Stimulated activated CD4-positive, alpha-beta T cell treated with anti-CD3 and anti-CD28 coated beads, Interleukin-1b, Interleukin-23, amount 100 ng/mL, for 48 hours (primary cell): ENCODE measurements at places on chromosomes 11 and 22.
A peak's percentile ranks its signal among the peaks of the same experiment; 100 is the strongest.

GRCh38 chr11:85626496-85626895 is 648 bp downstream of the DLG2 start:
- DNase-seq: peak; percentile 12

DNA sequence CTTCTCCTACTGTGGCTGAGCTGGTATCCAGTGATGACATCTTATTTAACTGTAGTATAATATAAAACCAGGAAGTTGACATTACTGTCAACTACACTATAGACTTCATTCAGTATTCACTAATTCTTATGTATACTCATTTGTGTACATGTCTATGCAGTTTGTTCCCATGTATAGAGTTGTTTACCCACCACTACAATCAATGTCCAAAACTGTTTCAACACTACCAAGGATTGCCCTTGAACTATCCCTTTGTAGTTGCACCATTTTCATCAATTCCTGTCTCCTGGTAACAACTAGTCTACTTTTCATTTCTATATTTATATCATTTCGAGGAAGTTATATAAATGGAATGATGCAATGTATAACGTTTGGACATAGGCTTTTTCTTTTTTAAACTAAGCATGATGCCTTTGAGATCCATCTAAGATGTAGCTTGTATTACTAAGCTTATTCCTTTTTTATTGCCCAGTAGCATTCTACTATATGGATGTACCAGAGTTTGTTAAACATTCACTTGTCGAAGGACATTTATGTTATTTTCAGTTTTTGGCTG is 39.2 kb downstream of the TMEM135 start:
- no peak for DNase-seq

DNA sequence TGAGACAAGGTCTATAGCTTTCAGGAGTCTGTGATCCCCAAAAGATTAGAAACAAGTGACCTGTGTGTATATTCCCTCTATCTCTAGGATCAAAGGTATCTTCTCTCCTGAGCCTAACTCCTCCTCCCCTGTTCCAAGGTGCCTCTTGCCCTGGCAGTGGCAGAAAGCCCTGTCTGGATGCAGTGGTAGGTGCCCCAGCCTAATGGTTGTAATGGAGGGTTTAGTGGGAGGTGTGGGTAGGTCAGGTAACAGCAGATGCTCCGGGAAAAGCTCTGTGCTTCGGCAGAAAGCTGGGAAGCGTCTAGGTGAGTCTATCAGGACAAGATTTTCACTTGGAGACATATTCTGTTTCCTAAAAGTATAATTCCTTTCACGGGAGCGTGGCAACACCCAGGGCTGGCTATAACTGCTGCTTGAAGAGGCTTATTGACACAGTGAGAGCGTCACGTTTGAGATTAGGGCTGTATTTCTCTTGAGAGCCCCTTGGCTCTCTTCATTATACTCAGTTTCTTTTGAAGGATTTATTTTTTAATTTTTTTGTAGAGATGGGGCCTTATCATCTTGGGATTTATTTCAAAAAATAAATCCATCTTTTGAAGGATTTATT is 49.5 kb downstream of the PRR5L start:
- DNase-seq: no peak

DNA sequence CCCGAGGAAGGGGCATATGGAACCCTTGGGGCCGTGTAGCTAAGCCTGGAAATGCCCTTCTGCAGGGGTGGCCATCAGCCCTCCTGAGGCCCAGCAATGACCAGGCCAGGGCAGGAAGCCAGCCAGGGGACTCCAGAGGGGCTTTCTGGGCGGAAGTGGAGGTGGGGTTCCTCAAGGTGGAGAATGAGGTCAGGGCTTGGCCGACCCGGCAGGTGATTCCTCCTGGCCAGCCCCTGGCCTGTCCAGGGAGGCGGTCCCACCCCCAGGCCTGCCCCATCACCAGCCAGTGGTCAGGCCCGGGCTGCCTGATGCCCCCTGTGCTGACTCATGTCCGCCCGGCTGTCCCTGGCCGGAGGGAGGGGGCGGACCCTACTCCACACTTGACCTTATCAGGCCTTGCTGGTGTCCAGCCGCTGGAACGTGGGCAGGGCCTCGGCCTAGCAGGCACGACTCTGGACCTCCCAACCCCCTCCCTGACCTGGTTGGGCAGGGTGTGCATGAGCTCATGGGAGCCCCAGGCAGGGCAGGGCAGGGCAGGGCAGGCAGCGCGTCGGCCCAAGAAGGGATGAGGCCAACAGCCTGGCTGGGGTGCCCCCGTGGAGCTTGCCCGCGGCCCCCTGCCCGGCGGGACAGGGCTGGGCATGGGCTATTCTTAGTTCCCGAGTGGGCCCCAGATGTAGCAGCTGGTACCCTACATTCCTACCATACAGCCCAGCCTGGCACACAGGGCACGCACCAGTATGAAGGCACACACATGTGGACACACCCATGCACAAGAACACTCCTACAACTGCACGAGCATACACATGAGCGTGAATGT is 35.9 kb downstream of the RPL3 start:
- no peak for DNase-seq

DNA sequence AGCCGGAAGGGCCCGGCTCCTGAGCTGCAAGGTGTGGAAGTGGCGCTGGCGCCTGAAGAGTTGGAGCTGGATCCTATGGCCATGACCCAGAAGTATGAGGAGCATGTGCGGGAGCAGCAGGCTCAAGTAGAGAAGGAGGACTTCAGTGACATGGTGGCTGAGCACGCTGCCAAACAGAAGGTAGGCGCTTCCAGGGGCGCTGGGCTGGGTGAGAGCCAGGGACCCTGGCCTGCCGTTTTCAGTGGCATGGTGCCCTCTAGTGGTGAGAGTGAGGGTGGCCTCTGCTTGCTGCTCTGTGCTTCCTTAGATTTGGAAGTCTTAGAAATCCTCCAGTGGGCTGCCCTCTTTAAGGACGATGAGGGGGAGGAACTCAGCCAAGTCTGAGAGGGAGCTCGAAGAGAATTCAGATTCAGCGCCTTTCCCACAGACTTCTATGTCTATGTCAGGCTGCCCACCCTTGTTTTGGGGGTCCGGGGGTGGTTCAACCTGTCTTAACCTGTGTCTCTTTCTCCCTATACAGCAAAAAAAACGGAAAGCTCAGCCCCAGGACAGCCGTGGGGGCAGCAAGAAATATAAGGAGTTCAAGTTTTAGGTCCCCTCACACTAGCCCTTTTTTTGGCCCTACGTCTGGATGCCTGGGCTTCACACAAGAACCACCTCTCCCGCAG is 1.8 kb upstream of the PACS1 start:
- DNase-seq: peak; percentile 72

GRCh38 chr11:82462608-82463242 is 270.9 kb downstream of the FAM181B start:
- DNase-seq: no peak

DNA sequence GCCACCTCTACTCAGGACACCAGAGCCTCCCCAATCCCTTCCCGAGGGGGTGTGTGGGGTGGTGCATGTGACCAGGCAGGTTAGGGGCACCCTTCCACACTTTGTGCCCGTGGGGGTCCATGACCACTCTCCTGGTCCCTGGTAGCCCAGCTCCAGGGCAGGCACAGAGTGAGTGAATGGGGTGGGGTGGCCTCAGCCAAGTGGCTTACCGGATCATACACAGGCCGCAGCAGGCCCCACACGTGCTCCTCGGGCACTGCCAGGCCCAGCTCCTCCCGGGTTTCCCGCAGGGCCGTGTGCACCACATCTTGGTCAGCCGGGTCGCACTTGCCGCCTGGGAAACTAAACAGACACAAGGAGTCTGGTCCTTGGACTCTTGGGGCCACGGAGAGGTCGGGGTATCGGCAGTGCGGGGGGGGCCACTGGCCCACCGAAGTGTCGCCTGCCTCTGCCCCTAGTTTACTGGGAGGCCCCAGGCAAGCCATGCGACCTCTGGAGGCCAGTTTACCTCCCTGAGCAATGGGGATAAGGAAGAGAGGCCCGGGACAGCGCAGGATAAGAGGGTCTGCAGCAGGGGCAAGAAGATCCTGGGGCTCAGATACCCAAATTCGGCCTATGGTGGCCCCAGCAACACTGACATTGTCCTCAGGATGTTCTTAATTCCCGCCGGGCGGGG is 889 bp downstream of the NUDT8 start:
- no peak for DNase-seq

GRCh38 chr11:76469141-76469540 is 24.3 kb downstream of the EMSY start:
- DNase-seq: no peak

- no peak for DNase-seq
Measured at GRCh38 chr22:40855979-40856512, 393 bp downstream of the ST13 start.

DNA sequence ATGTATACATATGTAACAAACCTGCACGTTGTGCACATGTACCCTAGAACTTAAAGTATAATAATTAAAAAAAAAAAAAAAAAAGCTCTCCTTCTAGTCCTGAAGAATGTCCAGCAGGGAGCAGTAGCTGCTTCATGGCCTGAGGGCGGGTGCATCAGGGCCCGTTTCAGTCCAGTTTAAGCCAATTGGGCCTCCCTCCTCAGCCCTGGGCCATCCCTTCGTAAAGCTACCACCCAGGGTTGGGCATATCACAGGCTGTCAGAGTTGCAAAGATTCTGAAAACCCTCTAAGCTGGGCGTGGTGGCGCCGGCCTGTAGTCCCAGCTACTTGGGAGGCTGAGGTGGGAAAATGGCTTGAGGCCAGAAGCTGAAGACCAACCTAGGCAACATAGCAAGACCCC is 5.4 kb downstream of the TMPRSS13 start:
- no peak for DNase-seq

GRCh38 chr22:31922534-31922933 is 21.8 kb upstream of the YWHAH start:
- no peak for DNase-seq

GRCh38 chr22:39800790-39801520 is 92.6 kb downstream of the ENTHD1 start:
- no peak for DNase-seq

GRCh38 chr11:120332822-120333716 is 3.1 kb upstream of the ARHGEF12 start:
- DNase-seq: no peak

GRCh38 chr11:47149782-47150181 is 26.9 kb downstream of the ARFGAP2 start:
- no peak for DNase-seq

- peak; percentile 46 for DNase-seq
Measured at GRCh38 chr22:37904572-37905533, 1.2 kb upstream of the MICALL1 start.

DNA sequence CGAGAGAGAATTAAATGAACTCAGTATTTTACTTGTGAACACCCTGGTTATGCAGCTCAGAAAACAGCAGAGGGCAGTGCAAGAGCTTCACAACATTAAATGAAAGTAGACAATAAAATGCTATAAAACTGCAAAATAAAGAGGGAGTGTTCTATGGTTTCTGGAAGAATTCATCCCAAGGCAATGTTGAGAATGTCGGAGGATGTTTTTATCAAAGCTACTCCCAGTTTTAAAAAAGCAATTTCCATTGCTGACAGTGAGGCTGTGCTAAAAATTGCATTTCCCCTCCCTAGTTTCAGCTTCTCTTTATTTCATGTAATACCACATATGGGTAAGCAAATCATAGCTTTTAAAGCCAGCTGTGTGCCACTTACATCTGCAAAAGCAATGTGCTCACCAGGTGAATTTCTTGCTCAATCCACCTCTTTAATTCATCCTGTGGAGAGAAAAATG is 296.8 kb downstream of the RAB38 start:
- DNase-seq: no peak

GRCh38 chr22:44369916-44370801 is 57.4 kb upstream of the SHISAL1 start:
- no peak for DNase-seq

DNA sequence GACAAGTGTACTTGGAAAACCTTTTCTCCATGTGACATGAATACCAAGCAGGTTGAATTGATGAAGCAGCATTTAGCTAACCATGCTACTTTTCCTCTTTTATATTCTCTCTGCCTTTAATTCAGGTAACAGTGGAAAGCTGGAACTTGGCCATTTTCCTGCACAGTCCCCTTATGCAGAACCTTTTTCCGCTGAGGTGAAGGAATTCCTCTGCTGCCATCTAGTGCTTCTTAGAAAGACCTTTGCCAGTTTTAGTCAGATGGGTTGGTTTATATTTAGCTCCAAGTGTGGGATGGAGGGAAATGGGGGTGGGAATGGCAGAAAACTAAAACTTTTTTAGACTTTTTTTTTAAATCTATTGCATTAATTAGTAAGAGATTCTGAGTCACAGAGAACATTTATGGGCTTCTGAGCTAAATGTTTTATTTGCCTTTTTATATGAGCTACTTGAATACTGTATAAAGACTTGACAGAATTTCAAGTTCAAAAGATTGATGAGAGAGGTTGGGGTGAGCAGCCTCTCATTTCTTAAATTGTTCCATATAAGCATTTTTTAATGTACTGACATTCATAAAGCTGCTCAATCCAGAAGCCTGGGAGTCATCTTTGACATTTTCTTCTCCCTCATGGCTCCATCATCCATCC is 153.9 kb upstream of the ZC3H12C start:
- DNase-seq: no peak
